ENCODE measurements at places on chromosomes 5 and 9.
A peak's percentile ranks its signal among the peaks of the same experiment; 100 is the strongest.

GRCh38 chr5:143343042-143343441 is 60.4 kb downstream of the NR3C1 start:
- no peak for DNase-seq

DNA sequence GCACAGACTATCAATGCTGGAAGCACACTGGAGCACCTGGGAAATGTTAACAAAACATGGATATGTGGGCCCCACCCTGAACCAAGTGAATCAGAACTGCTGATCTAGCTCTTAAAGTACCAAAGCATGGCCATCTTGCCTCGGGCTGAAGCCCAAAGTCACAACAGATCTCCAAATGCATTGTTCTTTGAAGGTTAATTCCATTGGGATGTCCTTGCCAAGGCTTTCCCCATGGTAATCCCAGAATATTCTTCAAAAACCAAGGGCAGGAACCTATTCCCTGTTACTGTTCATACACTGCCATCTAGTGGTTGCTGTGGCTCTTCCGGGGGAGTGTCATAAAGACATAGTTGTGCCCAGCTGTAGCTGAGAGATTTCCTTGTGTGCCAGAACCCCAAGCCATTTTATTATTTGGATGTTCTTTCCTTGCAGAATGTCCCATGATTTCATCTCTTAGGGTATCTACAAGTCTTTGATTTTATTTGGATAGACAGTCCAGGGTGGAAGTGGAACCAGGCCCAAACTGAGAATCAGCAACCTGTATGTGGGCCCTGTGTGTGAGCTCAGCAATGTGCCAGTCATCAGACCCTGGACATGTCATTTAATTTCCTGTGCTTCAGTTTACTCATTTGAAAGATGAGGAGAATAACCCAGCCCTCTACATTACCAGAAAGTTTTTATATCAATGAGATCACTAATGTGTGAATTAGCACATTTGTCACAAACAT is 290.0 kb downstream of the ACTL7B start:
- no peak for DNase-seq

DNA sequence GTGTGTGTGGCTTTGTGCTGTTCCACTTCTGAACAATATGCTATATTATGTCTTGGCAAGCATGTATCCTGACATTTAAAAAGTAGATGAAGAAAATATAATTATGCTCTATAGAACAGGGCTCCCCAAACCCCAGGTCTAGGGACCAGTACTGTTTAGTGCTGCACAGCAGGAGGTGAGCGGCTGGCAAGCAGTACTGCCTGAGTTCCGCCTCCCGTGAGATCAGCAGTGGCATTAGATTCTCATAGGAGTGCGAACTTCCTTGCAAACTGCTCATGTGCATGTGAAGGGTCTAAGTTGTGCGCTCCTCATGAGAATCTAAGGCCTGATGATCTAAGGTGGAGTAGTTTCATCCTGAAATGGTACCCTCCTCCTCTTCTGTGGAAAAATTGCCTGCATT is 979.1 kb upstream of the CTNND2 start:
- no peak for DNase-seq

DNA sequence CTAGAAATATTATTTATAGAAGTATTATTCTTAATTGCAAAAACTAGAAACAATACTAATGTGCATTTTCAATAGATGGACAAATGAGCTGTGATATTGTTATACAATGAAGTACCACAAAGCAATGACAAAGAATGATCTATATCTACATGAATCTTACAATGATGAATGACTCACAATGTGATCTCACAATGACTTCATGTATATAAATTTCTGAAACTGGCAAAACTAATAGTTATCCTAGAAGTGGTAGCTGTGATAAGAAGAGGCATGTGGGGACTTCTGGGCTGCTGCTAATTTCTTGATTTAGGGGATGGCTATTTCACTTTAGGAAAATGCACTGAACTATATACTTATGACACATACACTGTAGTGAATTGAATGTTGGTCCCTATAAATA is 396.0 kb upstream of the ZNF608 start:
- DNase-seq, result no peak

DNA sequence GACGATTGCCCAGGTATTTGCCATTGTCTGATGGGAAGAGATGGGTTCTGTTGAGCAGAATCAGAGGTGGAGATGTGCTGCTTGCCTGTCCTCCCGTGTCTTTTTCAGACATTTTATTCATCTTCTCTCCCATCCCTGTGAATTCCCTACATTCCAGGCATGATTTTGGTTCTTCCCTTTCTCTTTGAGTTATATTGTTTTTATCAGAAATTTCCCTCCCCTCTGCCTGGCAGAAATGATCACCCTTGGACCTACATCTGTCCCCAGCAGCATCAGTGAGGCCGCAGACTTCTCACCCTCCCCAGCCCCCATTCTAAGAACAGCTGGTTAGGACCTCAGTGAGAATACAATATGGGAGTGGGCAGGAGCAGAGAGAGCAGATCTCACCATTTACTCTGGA is 640.2 kb downstream of the CCDC171 start:
- DNase-seq, result no peak

GRCh38 chr9:21549251-21549765 is 67.2 kb upstream of the IFNE start:
- DNase-seq, result no peak

- DNase-seq, result no peak
Observed at GRCh38 chr5:6995115-6995514, 281.9 kb downstream of the TENT4A start.

DNA sequence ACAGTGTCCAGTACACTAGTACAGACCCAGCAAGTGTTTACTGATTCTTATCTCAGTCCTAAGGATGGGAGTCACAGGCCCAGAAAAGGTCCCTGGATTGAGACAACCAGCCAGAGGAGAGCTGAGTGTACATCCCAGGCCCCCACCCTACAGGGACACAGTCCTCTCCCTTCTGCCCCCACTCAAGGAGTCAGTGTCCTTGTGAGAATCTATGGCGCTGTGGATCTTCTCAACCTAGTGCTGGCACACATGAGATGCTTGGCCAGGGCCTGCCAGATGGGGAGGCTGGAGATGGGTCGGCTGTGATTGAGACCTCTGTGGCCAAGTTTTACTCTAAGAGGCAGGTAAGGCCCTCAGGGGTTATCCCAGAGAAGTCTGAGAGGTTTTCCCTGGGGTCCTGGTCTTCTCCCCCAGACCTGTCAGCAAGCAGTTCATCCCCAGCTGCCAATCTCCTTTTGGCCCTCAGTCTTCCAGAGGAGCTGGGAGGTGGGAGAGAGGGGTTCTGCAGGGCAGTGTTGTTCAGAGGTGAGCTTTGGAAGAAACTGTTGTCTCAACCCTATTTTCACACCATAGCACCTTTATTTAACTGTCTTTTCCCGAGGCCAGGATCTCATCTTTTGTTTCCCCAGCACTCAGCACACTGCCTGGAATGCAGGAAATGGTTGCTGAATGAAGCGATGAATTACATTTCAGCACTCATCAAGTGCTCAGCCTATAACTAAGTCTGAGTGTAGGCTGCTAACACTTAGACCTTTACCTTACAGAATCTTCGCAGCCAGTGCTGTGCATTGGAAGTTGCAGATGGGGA is 3.2 kb upstream of the NSD1 start:
- DNase-seq, result no peak

DNA sequence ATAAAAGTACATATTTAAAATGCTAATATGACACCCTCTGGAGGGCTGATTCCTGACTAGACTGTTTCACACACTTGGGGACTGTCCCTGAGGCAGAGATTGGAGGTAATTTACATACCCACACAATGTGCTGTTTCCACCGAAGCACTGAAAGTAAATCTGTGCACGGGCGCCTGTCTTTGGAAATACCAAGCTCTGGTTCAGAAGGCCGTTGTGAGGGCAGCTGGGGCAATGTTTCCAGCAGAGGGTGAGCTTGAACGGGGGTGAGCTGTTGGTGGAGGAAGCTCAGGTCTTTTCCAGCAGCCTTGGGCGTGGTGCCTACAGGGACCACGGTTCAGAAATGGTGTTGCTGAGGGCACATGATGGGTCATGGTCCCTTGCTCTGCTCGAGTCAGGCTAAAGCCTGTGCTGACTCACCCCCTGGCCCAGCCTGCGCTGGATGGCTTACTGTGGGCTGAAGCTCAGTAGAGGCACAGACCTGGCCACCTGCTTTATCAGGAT is 25.8 kb upstream of the HMCN2 start:
- DNase-seq, result peak; percentile 38

GRCh38 chr5:118863345-118863744 is 125.0 kb downstream of the DTWD2 start:
- no peak for DNase-seq

DNA sequence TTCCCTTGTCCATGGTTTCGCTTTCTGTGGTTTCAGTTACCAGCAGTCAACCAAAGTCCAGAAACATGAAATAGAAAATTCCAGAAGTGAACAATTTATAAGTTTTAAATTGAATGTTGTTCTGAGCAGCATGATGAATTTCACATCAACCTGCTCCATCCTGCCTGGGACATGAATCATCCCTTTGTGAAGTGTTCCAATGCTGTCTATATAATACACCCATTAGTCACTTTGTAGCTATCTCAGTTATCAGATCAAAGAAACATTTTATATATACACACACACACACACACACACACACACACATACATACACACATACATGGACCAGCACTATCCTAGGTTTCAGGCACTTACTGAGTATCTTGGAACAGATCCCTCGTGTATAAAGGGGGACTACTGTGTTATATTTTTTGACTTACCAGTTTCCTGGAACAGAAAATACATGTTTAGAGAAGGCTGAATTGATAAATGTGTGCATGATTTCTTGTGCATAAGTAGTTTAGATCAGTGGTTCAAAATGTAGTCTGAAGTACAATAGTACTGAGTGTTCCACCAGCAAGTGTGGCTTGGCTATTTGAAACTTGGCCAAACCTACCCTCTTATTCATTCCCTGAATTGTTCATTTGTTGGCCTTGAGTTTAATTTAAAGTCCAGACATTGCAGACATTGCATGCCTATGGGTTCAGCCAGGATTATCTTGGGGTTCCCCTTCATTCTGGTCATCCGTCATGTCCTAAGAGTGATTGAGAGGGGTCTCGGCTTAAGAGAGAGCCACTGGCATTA is 510.0 kb downstream of the GADD45G start:
- DNase-seq, result no peak

- DNase-seq, result no peak
Observed at GRCh38 chr9:106962122-106962521, 99.2 kb downstream of the ZNF462 start.

DNA sequence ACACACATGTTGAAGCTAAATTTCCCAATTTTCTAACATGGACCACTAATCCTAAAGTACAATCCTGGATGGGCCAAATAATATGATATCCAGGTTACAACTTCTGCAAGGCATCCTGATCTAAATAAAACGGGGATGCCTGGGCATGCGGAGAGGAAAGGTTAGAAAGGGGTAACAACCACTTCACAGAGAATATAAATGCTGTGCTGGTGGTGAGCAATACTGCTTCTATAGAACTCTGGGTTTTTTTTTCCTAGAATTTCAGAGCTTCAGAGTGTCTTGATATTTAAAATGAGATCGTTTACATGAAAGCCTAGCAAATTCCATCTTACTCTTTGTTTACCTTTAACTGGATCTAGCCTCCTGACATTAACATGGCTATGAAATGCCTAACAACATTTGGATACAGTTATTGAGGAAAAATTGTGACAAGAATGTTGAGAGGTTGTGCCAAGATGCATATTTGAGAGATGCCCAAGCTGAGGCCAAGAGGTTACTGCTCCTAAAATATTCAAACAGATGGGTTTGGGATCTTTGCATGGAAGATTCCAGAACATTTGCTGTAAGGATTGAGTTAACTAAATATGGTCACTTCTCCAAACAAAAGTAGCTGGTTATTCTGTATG is 22.4 kb downstream of the TNFAIP8 start:
- no peak for DNase-seq

DNA sequence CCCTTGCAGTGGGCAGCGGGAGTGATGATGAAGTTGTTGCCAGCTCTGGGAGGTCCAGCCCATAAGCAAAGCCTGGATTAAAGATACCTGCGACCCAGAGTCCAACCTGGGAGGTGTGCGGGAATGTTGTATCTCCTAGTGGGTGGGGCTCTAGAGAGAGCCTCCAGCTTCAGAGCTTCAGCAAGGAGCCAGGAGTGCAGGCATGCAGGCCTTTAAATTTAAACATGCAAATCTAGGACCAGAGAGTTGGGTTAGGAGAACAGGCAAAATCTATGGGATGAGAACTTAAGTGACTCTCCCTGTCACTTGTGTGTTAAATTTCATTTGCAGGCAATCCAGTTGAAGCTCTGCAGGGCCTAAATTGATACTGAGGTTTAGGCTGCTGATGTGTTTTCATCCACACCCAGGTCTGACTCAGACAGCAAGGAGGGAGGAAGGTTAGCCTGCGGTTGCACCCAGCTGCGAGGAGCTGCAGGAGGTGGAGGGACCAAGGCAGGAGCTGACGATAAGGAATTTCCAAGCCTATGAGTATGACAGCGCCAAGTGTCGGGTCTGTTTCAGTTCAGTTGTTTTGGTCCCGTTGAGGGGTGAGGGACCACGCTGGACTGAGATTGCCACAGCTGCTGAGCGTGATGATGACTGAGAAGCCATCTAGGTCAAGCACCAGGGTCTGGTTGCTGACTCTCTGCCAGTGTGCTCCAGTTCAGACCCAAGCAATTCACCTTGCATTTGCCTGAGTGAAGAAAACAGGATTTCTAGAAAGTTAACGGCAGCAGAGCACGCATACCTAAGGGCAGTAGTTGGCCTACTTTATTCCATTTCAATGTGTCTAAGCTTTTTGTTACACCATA is 243.0 kb downstream of the ICE1 start:
- DNase-seq, result no peak

DNA sequence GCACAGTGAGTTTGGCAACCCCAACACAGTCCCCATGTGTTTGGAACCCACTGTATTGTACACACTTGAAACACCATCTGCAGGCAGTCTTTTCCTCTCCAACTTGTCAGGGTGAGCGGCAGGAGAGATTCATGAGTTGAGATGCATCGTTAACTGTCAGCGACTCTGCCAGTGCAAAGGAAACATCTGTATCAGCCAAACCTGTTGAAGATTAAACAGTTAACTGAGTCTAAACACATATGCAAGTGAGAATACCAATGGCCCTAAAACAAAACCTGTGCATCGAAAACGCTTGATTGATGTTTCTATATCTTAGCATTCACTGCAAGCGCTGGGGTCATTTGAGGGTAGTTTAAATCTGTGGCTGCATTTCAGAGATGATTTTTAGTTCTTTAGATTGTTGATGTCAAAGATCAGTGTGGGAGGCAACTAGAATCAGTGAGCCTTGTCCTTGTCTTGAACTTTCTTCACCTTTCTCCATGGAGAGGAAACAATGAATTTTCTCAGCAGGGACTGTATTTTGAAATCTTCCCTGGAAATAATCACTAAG is 41.3 kb upstream of the PAM start:
- no peak for DNase-seq

GRCh38 chr9:70390933-70391341 is 23.5 kb downstream of the KLF9 start:
- no peak for DNase-seq

GRCh38 chr5:111738118-111738517 is 18.9 kb downstream of the NREP start:
- DNase-seq, result no peak

GRCh38 chr5:64914396-64914795 is 145.7 kb downstream of the CWC27 start:
- no peak for DNase-seq

All from stimulated activated CD4-positive, alpha-beta T cell treated with anti-CD3 and anti-CD28 coated beads, Interleukin-4, amount 100 ng/mL, for 48 hours (primary cell).